Dermis blood vessel endothelial cell (primary cell): ENCODE measurements at places on chromosomes 3 and 15. TPM values are rescaled to one million over a fixed set of nuclear protein-coding genes. Genes with fewer than 3 reads are reported as not detected.
A peak's percentile ranks its signal among the peaks of the same experiment; 100 is the strongest.

DNA sequence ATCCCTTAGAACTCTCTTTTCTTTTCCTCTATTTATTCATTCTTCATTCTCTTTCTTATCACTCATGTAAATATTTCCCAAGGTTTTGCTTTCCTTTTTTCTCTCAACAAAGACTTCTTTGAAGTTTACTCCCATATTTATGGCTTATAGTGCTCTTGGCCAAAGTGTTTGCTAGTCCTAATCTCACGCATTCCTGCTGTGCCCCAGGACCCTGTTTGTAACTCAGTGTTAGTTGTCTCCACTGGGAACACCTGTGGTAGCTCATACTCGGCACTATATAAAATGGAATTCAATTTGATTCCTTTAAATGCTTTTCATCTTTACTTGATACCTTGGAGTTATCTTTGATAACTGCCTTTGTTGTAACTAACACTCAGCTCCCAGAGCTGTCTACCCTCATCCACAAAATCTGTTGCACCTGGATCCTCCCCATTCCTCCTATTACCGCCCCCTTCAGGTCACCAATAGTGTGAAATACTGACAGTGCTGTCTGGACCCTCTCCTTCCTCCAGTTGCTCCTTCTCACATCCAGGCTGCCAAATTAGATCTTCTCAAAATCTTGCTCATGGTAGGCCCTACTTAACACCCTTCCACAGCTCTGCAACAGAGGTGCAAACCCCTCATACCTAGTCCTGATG, 76.8 kb downstream of the TIGIT start:
- DNase-seq, result no peak

The MYH15 gene
- under 0.01 and 0.05 TPM in 2 replicates for total RNA-seq

The MYO5A gene
- total RNA-seq, result 59.9 and 115 TPM in 2 replicates

DNA sequence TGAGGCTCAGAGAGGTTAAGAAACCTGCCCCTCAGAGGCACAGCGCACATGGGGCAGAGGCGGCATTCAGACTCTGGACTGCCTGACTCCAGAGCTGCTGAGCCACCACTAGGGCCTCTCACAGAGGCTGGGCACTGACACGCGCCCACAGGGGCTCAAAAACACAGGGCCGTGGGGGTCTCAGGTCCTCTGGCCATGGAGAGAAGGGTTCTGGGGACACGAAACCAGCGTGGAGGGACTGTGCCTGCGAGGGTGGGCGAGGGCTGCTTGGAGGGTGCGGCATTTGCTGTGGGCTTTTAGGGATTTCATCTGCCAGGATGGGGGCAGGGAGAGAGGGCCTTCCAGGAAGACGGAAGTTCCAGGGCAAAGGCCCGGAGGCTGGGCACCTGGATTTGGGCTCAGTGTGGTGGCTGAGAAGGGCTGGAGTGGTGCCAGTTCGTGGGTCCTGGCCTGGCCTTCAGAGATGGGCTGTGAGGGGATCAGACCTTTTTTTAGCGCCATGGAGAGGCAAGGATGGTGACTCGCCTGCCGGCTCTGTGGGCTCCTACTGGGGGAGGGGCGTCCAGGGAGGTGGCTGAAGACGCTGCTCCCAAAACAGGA, 69.6 kb downstream of the EFCAB12 start:
- no peak for DNase-seq

The APOD gene
- 16.2 and 27.1 TPM in 2 replicates for total RNA-seq

DNA sequence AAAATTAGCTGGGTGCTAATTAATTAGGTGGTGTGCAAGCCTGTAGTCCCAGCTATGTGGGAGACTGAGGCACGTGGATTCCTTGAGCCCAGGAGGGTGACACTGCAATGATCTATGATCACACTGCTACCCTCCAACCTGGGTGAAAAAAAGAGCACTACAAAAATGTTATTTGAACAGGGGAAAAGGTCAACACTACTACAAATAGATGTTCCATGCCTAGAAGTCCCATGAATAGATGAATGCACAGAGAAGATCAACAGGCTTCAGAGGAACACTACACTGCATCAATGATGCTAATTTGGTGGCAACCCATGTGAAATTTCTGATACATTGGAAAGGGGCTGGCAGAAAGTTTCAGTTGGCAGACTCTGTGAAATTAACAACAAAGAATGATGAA, 105.4 kb upstream of the FHIT start:
- DNase-seq, result no peak

DNA sequence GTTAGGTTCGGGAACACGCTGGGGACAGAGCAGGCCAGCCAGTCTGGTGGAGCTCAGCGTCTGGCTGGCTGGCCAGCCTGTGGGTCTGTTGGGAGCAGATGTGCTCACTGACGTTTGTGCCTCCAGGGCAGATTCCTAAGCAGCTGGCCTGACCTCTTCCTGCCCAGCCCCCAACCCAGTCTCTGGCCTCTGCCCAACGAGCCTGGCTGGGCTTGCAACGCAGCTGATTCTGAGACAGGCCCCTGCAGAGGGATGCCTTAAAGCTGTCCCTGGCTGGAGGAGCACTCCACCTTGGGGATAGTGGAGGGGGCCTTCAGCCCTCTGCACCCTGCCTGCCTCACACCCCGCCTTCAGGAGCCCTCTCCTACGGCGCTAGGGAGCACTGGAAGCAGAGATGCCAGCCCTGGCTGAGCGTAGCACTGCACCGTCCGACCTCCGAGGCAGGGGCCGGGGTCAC, 46.0 kb downstream of the KLF13 start:
- DNase-seq, result peak; percentile 26

- DNase-seq, result no peak
These were observed 361.8 kb downstream of the FGF12 start for GRCh38 chr3:192365571-192365970.

GRCh38 chr3:71987089-71987735, 202.3 kb upstream of the PROK2 start:
- DNase-seq, result peak; percentile 47

DNA sequence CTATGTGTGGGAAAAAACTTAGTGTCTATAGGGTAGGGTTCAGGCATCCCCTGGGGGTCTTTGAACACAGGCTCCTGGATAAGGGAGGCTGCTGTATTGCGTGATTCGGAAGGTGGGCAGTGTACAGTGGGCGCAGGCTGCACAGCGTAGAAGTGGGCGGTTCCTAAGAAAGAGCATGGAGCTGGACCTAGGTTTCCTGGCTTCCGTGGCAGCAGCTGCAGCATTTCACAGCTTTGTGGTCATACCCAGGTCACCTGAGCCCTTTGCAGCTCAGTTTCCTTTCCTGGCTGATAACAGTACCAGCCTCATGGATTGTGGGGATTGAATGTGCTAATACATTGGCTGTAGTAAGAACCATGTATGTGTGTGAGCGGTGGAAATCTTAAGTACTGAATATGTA, 22.2 kb downstream of the CFAP100 start:
- no peak for DNase-seq

- DNase-seq, result no peak
These were observed 84.6 kb upstream of the ARHGEF3 start for GRCh38 chr3:56886314-56886713.

The GRM7 gene
- total RNA-seq, result 0.05 TPM in 1 of 2 replicates, not detected in the other

- DNase-seq, result no peak
These were observed 61.5 kb downstream of the LINGO1 start for GRCh38 chr15:77571181-77571580.

DNA sequence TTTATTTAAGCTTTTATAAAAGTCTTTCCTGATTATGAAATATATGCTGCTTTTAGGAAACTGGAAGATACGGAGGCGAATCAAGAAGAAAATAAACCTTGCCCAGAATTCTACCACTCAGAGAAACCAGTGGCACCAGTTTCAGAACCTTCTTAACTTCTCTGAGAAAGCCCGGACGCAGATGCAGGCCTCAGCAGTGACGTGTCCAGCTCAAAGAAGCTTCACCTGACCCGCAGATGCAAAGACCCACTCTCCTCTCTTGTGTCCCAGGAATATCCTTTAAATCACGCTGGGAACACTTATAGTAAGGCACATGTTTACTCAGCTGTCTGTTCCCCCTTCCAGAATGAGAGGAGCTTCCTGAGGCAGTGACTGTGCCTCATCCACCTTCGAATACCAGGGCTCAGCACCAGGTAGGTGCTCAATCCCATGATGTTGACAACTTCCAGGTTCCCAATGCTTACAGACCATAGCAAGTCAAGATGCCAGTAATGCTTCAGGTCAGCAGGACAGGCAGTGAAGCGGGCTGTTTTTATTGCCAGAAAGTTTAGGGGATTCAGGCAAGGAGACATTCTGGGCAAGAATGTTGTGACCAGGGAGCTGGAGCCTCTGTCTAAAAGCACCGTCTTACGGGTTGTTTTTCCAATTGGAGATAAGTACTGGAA, 39.9 kb upstream of the LDHAL6B start:
- peak; percentile 27 for DNase-seq

- DNase-seq, result no peak
These were observed 169.6 kb upstream of the DCBLD2 start for GRCh38 chr3:99071096-99071495.

The HCN4 gene
- not detected in 2 replicates for total RNA-seq

The PPM1L gene
- 1.0 and 2.1 TPM in 2 replicates for total RNA-seq

GRCh38 chr3:185347399-185347798, 15.5 kb upstream of the MAP3K13 start:
- no peak for DNase-seq

DNA sequence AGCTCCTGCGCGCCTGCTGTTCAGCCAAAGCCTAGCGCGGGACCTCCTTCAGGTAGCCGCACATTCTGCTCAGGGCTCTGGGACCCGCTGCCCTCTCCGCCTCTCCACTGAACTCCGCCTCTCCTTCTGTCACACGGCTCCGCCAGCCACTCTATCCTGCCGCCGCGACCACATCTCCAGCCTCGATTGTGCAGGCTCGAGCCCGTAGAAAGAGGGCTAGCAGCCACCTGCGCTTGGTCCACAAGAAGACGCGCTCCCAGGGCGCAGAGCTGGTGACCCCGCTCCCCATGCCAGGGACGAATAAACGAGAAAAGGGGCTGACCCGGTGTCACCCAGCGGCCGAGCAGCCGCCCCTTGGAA, 1.1 kb upstream of the VIPR1 start:
- no peak for DNase-seq

GRCh38 chr3:186220911-186221645, 112.2 kb upstream of the ETV5 start:
- no peak for DNase-seq

DNA sequence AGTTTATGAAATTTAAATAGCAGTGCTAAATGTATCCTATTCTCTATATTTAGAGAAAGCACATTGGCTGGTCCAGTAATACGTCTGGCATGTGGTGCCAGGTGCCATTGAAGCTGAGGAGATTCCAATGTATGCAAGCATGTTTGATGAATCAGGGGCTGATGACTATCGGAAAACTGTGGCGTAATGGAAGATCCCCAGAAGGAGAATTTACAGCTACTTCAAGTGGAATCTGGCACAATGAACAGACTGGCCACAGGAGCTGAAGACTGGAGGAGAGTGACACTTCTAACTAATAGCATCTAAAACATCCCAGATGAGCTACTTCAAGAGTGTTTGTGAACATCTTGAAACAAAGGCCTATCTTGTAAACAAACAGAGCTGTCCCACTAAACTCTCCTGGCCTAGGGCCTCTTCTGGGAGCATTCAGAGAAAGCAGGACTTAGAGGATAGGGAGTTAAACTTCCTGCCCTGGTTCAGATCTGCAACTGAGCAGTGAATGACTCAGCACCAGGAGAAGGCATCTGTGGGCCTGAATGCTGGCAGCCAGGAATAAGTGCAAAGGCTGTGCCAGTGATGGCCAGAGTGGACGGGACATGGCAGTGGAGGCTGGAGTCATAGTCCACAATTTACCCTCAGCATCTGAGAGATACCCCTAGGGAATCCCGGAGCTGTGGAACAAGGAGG, 15.2 kb upstream of the ACTC1 start:
- peak; percentile 11 for DNase-seq

DNA sequence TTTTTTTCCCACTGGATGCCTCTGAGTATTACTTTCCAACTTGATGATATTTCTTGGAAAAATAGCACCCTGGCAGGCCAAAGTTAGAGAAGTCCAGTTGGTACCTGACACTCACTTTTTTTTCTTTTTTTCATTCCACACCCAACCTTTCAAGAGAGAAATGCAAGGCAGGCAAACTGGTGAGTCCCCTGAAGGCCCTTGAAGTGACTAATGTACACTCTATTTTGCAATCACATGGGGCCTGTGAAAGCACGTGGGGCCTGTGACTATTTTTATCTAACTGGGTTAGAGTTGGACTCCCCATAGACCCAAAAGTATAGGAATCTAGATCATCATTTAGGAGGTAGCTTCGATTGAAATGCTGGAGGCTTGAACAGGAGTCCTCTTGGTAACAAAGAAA, 316.7 kb downstream of the CHL1 start:
- DNase-seq, result no peak

- no peak for DNase-seq
These were observed 13.9 kb upstream of the FAM174B start for GRCh38 chr15:92669432-92669831.

DNA sequence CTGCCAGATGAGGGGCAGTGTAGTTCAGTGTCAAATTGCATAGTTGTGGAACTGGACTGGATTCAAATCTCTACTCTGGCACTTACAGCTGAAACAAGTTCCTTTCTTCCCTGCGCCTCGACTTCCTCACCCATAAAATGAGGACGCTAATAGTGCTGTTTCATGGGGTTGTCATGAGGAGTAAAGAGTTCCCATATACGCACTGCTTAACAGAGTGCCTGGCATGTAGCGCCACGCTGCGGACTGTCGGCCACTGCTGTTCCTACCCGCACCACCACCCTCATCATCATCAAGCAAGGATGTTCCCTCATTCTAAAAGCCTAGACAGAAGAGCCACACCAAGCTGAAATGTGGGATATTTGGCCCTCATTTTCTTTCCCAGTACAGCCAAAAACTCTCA, 91.9 kb downstream of the CHDH start:
- no peak for DNase-seq

The SLC27A2 gene
- total RNA-seq, result 5.1 and 7.1 TPM in 2 replicates

The ARPP21 gene
- total RNA-seq, result under 0.01 TPM in 1 of 2 replicates, not detected in the other

The PDZRN3 gene
- total RNA-seq, result under 0.01 and 0.23 TPM in 2 replicates

The GRAMD2A gene
- 0.14 and 0.17 TPM in 2 replicates for total RNA-seq

The ANKRD34C gene
- not detected in 2 replicates for total RNA-seq

DNA sequence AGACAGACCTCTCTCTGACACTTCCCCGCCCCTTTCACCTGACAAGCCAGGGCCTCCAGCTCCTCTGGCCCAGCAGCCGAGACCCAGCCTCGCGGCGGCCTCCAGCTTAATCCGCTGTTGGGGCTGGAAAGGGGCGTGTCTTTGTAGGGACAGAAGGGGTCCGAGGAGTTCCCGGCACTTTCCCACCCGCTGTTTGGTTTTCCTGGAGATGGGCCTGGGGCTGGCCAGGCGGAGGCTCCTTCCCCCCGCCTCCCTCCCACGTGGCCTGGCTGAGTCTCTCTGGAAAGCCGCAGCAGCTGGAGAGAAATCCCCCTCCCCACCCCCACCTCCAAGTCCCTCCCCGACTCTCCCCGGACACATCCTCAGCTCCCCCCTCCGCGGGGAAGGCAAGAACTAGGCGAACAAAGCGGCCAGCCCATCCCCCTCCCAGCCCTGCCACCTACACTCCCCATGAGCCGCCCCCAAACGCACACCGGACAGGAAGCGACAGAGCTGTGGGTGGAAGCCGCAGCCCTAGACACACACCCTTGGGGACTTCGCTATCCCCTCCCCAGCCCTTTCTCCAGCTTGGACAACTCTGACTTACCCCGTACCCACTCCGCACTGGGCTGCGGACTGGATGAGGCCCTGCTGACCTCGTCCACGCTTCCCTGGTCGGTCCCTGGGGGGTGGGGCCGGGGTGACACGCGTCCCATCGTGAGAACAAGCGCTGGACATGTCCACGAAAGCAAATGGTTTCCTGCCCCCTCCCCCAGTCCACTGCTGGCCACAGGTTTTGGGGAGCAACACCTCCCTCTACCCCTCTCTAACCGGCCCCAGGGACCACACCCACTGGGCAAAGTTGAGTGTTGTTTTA, 1.2 kb downstream of the IGDCC4 start:
- DNase-seq, result no peak

GRCh38 chr3:138842483-138843188, 7.9 kb upstream of the PIK3CB start:
- DNase-seq, result no peak

GRCh38 chr3:12833222-12834161, 7.9 kb downstream of the RPL32 start:
- DNase-seq, result no peak

The HYAL1 gene
- 11.4 and 30.6 TPM in 2 replicates for total RNA-seq

The AADACL2 gene
- not detected in 2 replicates for total RNA-seq
